T-helper 1 cell (primary cell): ENCODE measurements at places on chromosomes 11 and 22.
A peak's percentile ranks its signal among the peaks of the same experiment; 100 is the strongest.

- no peak for DNase-seq
Measured at GRCh38 chr11:40183073-40184064, 1276.1 kb downstream of the LRRC4C start.

DNA sequence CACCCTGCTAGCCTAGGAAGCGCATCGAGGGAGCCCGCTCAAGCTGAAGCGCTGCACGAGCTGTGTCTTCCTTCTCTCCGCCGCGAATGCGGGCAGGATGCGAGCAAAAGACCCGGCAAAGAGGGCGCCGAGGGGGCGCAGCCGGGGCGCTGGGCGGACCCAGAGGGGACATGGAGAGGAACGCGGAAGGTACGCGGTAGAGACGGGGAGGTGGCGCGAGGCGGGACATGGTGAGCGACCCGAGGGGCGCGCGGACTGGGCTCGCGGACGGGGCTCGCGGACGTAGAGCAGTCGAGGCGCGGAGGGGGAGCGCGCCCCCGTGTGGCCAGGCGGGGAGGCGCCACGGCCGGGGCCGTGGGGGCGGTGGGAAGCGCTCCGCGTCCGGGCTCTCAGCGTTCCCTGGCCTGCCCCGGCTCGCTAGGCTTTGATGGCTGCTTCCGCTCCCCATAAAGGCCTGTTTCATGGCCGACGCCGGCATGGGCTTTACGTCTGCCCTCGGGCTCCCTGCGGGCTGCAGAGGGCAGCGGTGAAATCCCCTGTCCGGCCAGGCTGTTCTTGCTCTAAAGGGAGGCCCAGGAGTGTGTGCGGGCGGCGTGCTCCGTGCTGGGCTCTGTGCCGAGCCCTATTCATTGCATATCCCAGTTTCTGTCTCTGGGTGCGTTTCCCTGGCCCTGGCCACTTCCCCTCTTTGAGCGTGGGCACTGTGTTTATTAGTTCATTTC is 31.2 kb upstream of the TRIM29 start:
- no peak for DNase-seq

GRCh38 chr11:92954003-92954402 is 15.4 kb upstream of the MTNR1B start:
- no peak for DNase-seq

- DNase-seq, result no peak
Measured at GRCh38 chr11:78830277-78830819, 255.7 kb upstream of the NARS2 start.

- no peak for DNase-seq
Measured at GRCh38 chr11:118524757-118525470, 2.4 kb upstream of the TTC36 start.

GRCh38 chr22:30396871-30397655 is at the start of gene SEC14L2:
TSS of gene SEC14L2 (plus strand) at chr22:30397018. CDS start at chr22:30397117, 99 bp downstream.
- DNase-seq, result peak; percentile 51

DNA sequence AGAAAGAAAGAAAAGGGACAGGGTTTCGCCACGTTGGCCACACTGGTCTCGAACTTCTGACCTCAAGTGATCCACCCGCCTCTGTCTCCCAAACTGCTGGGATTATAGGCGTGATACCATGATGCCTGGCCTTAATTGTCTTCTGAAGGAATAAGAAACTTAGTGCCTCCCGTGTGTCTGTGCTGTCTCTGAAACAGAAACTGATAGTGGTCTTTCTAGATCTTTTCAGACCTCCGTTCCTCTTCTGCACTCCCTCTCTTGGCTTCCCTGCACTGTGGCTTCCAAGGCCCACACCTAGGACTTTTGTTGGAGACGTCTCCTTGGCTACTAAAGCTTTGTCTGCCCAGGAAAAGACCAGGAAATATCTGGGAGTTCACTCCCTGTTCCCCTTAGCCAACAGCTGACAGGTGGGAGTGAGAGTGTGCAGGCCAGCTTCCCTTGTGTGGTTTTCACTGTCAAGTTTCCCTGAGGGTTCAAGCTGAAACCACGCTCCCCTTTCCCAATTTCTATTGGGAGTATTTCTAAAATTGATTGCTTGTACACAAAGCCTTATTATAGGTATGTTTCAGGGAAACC is 10.1 kb upstream of the HTR3B start:
- no peak for DNase-seq

DNA sequence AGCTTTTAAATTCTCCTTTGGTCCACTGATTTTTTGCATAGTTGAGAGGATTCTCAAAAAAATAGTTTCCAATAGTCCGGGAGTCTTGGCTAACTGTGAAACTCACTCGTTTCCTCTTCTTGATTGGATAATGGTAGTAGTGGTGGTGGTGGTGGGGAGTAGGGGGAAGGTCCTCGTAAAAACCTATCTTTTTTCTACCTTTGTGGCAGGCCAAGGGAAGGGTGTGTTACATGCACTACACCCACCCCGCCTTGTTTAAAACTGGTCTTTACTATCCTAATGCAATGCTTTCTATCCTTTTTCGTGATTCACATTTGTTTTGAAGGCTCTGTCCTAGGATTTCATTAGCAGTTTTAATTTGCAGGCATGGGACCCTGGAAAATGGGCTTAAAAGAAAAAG is 4.8 kb downstream of the TEAD1 start:
- no peak for DNase-seq

DNA sequence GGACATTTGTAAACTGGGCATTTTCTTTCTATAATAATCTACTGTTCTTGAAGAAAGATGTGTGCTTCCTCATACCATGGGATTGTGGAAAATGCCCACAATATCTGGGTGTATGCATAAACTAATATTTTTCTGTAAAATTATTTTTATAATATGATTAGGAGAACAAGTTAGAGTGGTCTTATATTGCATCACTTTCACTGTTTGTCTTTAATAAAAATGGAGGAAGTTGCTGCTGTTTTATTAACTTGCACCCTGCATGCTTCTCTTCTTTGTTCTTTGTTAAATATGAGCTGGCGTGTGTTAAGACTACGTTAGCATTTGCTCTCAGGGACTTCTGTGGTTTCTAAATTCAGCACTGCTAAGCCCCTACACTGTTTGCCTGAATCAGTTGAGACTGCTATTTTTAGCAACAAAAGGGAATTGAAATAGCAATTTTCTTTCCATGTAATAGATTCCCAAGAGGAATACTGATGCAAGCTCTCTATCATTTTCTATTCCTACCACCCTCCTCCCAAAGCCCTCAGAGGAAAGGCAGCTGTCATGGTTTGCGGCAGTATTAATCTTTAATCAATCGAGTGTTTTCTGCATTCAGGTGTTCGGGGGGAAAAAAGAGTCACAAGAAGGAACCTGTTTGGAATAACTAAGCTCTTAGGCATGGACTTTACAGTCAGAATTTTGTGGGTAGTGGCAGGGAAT is 56.1 kb downstream of the HSD17B12 start:
- DNase-seq, result no peak

GRCh38 chr22:19846620-19847344 is 7.9 kb downstream of the GNB1L start:
- no peak for DNase-seq

GRCh38 chr11:10605941-10606381 is 37.5 kb upstream of the LYVE1 start:
- DNase-seq, result no peak

DNA sequence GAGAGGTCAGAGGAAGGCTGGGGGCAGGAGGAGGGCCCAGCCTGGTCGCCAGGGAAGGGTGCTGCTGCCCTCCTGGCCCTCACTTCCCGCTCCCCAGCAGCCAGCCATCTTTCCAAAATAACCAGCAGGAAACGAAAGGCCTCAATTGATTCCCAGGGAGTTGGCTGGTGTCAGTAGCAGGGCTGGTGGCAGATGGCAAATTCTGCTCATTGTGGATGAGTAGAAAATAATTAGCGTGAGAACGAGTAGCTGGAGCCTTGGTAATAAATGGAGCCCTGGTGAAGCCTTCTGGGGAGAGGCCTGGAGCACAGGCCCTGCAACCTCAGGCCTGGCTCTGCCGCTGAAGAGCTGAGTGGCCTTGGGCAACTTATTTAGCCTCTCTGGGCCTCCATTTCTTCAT is 31.3 kb downstream of the DAGLA start:
- no peak for DNase-seq

GRCh38 chr11:34330653-34331052 is 27.2 kb downstream of the ABTB2 start:
- DNase-seq, result no peak

DNA sequence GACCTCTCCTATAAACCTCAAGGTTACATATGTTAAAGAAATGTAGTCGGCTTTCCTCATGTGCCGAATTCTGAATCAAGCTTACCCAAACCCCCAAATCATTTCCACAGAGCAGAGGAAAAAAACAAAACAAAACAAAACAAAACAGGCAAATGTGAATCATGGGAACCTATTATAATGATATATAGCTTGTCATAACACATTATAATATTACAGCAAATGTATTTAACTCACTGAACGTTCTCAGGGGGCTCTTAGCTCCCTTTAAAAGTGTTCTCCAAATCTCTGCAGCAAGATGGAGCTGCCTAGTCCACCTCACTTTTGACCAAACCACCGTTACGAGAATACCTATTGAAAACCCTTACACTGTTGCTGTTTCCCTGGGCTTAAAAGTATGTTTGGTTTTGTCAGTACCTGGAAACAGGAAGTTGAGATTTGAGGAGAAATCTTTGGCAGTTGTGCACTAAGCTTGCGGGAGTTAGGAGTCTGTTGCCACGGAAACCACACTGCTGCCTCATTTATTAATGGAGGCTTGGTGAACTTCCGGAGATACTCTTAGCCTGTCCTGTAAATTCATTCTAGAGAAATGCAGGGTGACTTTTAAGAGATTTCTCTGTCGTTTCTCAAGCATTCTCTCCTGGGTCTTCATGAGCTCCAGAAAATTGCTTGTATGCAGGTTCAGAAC is 167.0 kb upstream of the RASSF10 start:
- DNase-seq, result no peak

DNA sequence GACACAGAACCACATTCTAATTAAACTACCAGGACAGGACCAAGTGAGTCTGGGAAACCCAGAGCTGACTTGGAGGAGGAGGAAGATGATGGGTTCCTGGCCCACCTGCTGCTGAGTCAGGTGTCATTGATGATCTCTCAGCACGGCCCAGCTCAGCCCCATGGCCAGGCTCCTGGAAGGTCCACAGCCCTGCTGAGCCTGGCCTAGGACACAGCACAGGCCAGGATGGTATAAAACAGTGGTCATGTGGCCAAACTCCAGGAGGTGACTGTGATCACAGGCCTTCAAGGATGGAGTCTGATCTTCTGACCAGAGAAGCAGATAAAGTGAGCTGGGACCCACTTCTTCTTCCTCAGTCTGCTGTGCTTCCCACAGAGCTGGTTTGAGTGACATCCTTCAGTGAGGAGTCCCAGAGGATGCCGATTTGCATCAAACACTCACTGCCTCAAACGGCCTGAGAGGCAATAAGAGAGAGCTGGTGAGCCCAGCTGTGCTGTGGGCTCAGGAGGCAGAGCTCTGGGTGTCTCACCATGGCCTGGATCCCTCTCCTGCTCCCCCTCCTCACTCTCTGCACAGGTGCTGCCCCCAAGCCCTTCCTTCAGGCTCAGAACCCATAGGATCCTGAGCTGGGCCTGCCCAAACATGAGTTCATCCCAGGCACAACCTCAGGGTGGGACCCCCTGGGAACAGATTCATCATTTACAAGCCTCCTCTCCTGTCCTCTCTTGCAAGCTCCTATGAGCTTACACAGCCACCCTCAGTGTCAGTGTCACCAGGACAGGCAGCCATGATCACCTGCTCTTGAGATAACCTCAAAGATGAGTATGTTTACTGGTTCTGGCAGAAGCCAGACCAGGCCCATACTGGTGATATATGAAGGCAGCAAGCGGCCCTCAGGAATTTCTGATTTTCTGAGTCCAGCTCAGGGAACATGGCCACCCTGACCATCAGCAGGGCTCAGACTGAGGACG is 37.7 kb upstream of the IGLL5 start:
- DNase-seq, result no peak

- no peak for DNase-seq
Measured at GRCh38 chr11:94032066-94032465, 10.9 kb downstream of the HEPHL1 start.

DNA sequence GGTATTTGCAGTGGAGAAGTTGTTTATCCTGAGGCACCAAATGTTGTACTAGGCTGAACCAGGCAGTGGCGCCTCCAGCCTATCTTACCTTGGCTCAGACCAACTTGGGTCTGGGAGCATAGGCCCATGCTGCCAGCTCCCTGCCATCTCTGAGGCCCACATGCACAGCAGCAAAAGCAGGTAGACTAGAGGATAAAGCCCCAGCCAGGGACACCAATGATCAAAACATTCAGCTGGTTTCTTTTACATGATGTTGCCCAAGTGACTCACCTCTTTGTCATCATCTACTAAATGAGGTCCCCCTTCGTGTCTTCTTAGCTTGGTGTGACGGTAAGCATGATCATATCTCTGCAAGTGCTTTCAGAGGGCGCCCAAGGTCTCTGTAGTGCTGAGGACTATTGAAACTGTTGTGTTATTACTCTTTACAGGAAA is 112.1 kb upstream of the DRD2 start:
- DNase-seq, result peak; percentile 93

DNA sequence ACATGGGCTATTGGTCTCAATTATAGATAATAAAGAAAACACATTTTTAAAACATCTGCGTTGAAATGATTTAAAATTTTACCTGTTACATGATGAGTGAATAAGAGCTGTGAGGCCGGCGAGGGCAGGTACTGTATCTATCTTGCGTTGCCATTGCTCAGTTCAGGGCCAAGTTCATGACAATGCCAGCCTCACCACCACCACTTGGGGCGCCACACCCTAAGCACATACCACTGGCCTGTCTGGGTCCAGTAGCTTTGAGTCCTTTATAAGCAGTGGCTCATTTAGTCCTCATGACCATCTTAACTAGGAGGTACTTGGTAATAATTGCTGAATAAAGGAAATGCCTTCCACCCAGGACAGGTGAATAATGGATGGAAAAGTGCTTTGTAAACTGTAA is 14.5 kb upstream of the MB start:
- no peak for DNase-seq

GRCh38 chr22:21690401-21690801 is 24.6 kb downstream of the PPIL2 start:
- no peak for DNase-seq

DNA sequence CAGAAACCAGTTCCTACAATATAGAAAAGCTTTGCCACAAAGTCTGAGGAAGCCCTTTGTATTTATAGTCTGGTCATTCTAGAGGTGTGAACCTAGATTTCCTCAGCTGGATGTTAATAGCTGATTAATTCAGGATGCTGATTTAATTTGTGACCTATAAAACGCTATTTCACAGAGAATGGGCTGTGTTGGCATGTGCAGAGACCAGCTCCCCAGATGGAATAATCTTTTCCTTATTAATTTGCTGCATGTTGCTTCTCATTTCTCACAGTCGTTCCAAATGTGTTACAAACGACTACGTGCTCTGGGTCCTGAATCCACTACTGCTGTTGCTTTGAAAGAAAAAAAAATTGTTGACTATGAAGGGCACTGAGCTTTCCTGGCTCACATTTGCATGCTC is 49.3 kb downstream of the BDNF start:
- DNase-seq, result no peak

DNA sequence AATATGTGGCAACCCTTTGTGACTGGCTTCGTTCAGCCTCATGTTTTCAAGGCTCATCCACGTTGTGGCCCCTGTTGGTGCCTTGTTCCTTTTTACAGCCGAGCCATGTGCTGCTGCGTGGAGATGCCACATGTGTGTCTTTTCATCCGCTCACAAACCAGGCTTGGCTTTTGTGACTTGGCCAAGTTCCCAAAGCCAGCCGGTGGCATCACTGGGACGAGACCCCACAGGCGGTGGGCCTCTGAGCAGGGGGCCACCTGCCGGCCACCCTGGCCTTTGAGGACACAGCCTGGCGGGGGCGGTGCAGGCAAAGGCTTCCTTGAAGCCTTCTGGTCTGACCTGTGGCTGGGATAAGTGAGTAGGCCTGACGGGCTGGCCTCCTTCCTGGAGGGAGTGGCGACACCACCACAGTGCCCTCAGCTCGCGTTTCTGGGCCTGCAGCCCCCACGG is 10.5 kb downstream of the GRK2 start:
- no peak for DNase-seq

- DNase-seq, result no peak
Measured at GRCh38 chr11:129943036-129943435, 47.7 kb upstream of the NFRKB start.
